ENCODE measurements at places on chromosomes 3 and 15.

- DNase-seq = no peak
Measured at GRCh38 chr3:132406587-132406986, 10.7 kb upstream of the DNAJC13 start.

- DNase-seq = no peak
Measured at GRCh38 chr3:11603628-11604027, 40.1 kb downstream of the VGLL4 start.

DNA sequence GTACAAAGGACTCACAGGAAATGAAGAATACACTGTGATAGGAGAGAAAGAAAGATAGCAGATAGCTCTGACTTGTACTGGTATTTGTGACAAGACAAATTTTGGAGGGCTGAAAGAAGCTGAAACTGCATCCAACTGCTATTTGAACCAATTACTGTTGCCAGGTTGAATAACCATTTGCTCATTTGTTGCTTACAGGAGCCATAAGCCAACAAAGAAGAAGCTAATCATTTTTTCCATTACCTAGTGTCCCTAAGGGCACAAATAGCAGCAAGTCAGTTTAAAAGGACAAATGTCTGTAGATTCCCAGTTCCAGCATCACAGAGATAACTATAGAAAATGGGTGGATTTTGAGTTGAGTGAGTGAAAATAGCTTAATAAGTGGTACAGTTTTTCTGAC lies 376.9 kb upstream of the ARPP21 start:
- no peak for DNase-seq

- no peak for DNase-seq
Measured at GRCh38 chr3:105518806-105519418, 152.2 kb downstream of the ALCAM start.

- no peak for DNase-seq
Measured at GRCh38 chr15:29058903-29059539, 173.2 kb downstream of the APBA2 start.

GRCh38 chr15:66130496-66131034 lies 123.0 kb downstream of the MEGF11 start:
- no peak for DNase-seq

GRCh38 chr3:150243466-150243865 lies 164.6 kb upstream of the TSC22D2 start:
- DNase-seq = no peak

- DNase-seq = no peak
Measured at GRCh38 chr15:83285284-83285978, 967 bp upstream of the BNC1 start.

DNA sequence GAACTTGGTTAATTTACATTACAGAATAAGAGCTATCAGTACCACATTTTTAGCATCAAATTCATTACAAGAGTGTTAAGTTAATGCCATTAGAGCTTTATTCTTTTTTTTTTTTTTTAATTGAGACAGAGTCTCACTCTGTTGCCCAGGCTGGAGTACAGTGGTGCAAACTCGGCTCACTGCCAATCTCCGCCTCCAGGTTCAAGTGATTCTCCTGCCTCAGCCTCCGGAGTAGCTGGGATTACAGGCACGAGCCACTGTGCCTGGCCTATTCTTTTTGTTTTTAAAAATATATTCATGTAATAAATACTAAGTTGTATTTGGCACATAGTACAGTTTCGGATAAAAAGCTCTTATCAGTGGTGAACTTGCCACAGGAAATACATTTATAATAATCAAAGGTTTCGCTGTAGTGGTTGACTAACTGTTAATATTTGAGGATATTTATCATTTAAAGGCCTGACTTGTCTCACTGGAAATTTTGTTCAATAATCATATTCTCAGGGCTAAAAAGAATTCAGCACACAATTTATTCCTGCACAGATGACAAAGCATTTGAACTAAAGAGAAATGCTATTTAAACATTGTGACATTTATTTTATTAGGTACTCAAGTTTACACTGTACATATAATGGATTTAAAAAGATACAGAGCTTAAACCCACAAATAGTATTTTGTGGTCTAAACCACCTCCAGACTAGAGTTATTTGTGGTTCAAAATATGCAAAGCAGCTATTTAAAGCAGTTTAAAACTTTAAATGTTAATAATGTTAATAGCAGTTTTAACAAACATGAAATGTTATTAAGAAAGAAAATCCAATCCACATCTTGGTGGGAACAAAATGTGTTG lies 6.1 kb upstream of the LEKR1 start:
- no peak for DNase-seq
